Aorta (tissue), 5 donors: ENCODE measurements at places on chromosomes 3 and 15.

GRCh38 chr3:129015388-129016105, 14.4 kb downstream of the EFCC1 start:
- no peak overlapping the region for H3K4me3 ChIP-seq
- H3K27me3 ChIP-seq, result no peaks in the 10 kb centered on the region
- no peaks in the 10 kb centered on the region for H3K36me3 ChIP-seq
- no peak for DNase-seq
- H3K27ac ChIP-seq, result no peak overlapping the region

DNA sequence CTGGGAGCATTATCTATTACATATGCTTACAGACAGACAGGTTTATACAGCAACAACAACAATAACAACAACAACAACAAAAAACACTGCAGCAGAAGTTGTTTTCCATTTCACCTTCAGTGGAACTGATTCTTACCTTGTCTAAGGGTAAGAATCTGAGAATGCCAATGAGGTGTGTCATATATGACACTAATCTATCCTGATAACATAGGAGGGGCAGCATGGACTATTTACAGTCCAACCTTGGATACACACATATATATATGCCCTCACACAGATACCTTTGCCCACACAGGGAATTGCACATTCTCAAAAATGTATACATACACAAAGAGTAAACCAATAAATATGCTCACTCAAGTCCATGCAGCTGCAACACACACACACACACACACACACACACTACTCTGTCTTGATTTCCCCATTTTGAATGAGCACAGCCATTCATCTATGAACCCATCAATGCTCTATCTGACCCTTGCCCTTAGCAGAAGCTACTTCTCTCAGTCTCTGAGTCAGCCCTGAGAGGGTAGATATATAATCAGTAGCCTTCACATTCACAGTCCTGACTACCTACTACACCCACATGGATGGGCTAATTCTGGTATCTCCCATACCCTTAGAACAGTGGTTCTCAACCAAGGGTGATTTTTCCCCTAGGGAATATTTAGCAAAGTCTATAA, 9.7 kb upstream of the TRANK1 start:
- no peaks in the 10 kb centered on the region for H3K27me3 ChIP-seq
- no peaks in the 10 kb centered on the region for H3K36me3 ChIP-seq
- H3K4me1 ChIP-seq, result no peaks in the 10 kb centered on the region
- no peak overlapping the region for H3K4me3 ChIP-seq
- no peak for DNase-seq

DNA sequence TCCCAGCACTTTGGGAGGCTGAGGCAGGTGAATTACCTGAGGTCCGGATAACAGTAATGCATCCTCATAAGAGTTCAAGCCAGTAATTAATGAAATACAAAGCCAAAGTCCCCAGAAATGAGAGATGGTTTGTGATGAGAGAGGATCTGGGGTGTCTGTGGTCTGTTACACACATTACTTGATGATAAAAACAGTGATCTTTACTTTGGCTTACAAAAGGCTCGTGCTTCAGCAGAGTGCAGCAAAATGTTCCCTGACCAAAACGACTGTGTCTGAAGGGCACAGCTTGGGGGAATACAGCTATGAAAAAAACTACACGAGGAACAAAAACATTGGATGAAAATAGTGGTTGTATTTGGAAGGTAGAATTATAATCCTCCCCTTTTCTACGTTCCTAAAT, 40.9 kb downstream of the CRTC3 start:
- DNase-seq, result no peak
- no peak overlapping the region for H3K27ac ChIP-seq
- H3K36me3 ChIP-seq, result no peaks in the 10 kb centered on the region
- H3K4me3 ChIP-seq, result no peak overlapping the region

GRCh38 chr3:125594125-125594524, 1.2 kb downstream of the OSBPL11 start:
- H3K27ac ChIP-seq, result no peak overlapping the region
- no peak for DNase-seq
- no peaks in the 10 kb centered on the region for H3K27me3 ChIP-seq
- no peaks in the 10 kb centered on the region for H3K4me1 ChIP-seq
- H3K4me3 ChIP-seq, result peak overlapping the region; percentile 51
- no peaks in the 10 kb centered on the region for H3K36me3 ChIP-seq

DNA sequence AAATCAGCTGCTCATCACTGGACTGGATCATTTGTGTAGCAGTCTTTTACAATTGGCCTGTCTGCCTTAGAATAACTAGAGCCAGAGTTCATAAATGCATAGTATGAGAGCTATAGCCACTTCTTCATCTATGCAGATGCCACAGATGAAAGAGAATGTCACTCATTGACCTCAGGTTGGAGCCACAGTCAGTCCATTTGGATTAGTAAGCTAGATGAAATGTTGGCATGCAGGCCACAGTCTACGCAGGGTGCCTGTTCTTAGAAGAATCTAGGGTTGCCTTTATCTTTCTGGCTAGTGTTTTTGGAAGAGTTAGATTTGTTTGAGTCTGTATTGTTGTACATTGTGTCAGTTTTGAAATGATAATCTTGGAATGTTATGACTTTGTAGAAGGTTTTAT, 25.4 kb upstream of the EDEM1 start:
- no peaks in the 10 kb centered on the region for H3K36me3 ChIP-seq
- H3K4me3 ChIP-seq, result no peak overlapping the region
- H3K27me3 ChIP-seq, result no peaks in the 10 kb centered on the region
- H3K27ac ChIP-seq, result no peak overlapping the region
- no peak for DNase-seq

GRCh38 chr15:38084289-38084688, 149.8 kb downstream of the TMCO5A start:
- no peak overlapping the region for H3K4me3 ChIP-seq
- no peak for DNase-seq
- H3K27ac ChIP-seq, result no peak overlapping the region
- no peaks in the 10 kb centered on the region for H3K4me1 ChIP-seq
- H3K36me3 ChIP-seq, result no peaks in the 10 kb centered on the region

DNA sequence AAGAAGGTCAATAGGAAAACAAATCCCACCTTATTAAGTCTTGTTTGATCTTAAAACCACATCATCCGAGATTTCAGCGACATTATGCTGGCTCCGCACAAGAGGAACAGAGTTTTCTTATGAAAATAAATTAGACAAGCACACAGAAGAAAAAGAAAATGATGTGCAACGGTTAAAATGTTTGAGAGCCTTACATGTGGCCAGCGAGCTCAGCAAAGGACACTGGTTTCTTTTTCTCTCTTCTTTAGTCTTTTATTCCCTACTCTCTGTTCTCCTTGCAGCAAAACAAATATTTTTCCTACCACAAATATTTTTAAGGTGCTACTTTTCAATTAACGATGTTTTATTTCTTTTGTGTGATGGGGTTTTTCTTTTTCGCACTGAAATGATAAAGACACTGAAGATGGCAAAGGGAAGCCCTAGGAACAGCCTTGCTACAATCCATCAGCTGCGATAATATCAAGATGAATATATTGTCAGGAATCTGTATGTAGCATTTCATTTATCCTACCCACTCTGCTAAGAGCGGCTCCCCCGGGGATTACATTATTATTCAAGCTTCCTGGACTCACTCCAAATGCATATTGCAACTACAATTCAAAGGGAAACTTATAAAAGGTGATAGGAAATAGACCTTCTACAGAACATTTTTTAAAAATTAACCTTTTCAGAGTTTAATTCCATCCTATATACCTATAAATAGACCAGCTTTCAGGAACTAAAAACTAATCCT, 72.9 kb downstream of the ANXA2 start:
- H3K27ac ChIP-seq, result no peak overlapping the region
- no peak overlapping the region for H3K4me3 ChIP-seq
- DNase-seq, result no peak
- H3K27me3 ChIP-seq, result no peaks in the 10 kb centered on the region
- peaks cover 1% of the 10 kb centered on the region for H3K4me1 ChIP-seq

DNA sequence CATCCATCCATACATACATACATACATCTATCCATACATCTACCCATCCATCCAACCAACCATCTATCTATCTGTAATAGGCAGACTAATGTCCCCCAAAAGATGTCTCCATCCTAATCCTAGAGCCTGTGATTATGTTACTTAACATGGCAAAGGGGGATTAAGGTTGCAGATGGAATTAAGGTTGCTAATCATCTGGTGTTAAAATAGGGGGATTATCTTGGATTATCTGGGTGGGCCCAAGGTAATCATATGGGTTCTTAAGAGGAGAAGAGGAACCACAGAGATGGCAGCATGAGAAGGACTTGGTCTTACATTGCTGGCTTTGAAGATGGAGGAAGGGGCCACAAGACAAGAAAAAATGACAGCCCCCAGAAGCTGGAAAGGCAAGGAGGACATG, 14.7 kb upstream of the RPL29 start:
- H3K27me3 ChIP-seq, result no peaks in the 10 kb centered on the region
- H3K36me3 ChIP-seq, result no peaks in the 10 kb centered on the region
- no peaks in the 10 kb centered on the region for H3K4me1 ChIP-seq
- H3K27ac ChIP-seq, result no peak overlapping the region
- no peak for DNase-seq

GRCh38 chr3:11254876-11255275, 17.3 kb upstream of the ATG7 start:
- peaks cover 10% of the 10 kb centered on the region for H3K36me3 ChIP-seq
- no peak overlapping the region for H3K4me3 ChIP-seq
- DNase-seq, result no peak
- H3K27ac ChIP-seq, result no peak overlapping the region

DNA sequence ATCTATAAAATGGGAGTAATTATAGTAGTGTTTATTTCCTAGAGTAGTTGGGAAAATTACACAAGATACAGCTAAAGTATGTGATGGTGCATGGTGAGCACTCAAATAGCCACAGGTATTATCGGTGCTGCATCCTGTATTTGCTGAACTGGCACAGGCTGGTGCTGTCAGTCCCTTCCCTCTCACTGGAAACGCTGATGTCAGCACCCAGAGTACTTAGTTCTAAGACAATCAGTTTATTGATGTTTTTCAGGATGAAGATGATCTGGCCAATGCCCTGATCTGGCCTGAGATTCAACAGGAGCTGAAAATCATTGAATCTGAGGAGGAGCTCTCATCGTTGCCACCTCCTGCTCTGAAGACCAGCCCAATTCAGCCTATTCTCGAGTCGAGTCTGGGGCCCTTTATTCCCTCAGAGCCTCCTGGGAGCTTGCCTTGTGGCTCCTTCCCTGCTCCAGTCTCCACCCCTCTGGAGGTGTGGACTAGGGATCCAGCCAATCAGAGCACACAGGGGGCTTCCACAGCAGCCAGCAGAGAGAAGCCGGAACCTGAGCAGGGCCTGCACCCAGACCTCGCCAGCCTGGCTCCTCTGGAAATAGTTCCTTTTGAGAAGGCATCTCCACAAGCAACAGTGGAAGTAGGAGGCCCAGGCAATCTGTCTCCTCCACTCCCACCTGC, 49.7 kb downstream of the TMEM39A start:
- H3K27me3 ChIP-seq, result no peaks in the 10 kb centered on the region
- no peaks in the 10 kb centered on the region for H3K4me1 ChIP-seq
- no peak overlapping the region for H3K4me3 ChIP-seq
- no peak overlapping the region for H3K27ac ChIP-seq

GRCh38 chr3:150105886-150106612, 135.4 kb upstream of the PFN2 start:
- H3K27ac ChIP-seq, result no peak overlapping the region
- H3K4me3 ChIP-seq, result no peak overlapping the region
- no peak for DNase-seq
- no peaks in the 10 kb centered on the region for H3K4me1 ChIP-seq

DNA sequence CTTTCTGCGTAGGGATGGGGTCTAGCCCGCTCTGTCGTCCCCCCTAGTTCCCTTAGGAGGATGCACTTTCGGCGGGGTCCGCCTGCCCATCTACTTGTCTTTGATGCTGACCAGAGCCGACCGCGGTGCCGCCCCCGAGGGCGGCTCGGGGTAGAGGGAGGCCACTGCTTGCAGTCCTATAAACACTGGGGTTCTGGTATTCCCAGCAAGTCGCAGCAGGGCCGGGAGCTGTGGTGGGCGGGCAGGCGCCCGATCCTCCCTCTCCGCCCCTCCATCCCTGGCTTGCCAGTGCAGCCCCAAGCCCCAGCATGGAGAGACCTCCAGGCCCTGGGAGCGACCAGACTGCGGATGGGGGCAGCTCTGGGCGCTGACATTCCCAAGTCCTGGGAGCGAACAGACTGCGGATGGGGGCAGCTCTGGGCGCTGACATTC, 830 bp downstream of the SEMA4B start:
- peak overlapping the region; percentile 73 for H3K4me3 ChIP-seq
- H3K36me3 ChIP-seq, result no peaks in the 10 kb centered on the region
- no peaks in the 10 kb centered on the region for H3K27me3 ChIP-seq
- no peak overlapping the region for H3K27ac ChIP-seq
- DNase-seq, result no peak

GRCh38 chr15:41115161-41115651, 874 bp downstream of the INO80 start:
- H3K27ac ChIP-seq, result peak overlapping the region; percentile 66
- no peaks in the 10 kb centered on the region for H3K4me1 ChIP-seq
- H3K27me3 ChIP-seq, result no peaks in the 10 kb centered on the region
- H3K36me3 ChIP-seq, result no peaks in the 10 kb centered on the region
- DNase-seq, result no peak

DNA sequence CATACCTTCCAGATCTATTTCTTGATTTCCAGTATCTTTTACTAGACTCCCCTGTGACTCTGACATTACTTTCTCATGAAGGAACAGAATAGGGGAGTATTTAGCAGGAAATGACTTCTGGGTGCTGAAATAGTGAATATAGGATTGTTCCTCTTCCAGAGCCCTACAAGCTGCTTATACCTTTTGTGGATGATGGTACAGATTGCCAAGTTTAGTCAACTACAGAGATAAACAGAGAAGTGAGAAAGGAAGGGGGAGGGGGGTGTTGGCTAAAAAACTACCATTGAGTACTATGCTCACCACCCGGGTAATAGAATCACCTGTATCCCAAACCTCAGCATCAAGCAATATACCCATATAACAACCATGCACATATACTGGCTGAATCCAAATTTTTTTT, 298.3 kb upstream of the GPR149 start:
- no peaks in the 10 kb centered on the region for H3K27me3 ChIP-seq
- no peak for DNase-seq
- H3K4me3 ChIP-seq, result no peak overlapping the region
- H3K4me1 ChIP-seq, result no peaks in the 10 kb centered on the region
- no peaks in the 10 kb centered on the region for H3K36me3 ChIP-seq

- H3K4me3 ChIP-seq, result no peak overlapping the region
- H3K36me3 ChIP-seq, result no peaks in the 10 kb centered on the region
- DNase-seq, result no peak
- no peaks in the 10 kb centered on the region for H3K27me3 ChIP-seq
- peak overlapping the region; percentile 31 for H3K27ac ChIP-seq
- peaks cover 3% of the 10 kb centered on the region for H3K4me1 ChIP-seq
These were observed 172.6 kb upstream of the UMPS start for GRCh38 chr3:124557433-124558232.

- H3K27ac ChIP-seq, result no peak overlapping the region
- no peak for DNase-seq
- no peaks in the 10 kb centered on the region for H3K27me3 ChIP-seq
- no peaks in the 10 kb centered on the region for H3K36me3 ChIP-seq
These were observed 17.9 kb downstream of the STT3B start for GRCh38 chr3:31550452-31551251.

DNA sequence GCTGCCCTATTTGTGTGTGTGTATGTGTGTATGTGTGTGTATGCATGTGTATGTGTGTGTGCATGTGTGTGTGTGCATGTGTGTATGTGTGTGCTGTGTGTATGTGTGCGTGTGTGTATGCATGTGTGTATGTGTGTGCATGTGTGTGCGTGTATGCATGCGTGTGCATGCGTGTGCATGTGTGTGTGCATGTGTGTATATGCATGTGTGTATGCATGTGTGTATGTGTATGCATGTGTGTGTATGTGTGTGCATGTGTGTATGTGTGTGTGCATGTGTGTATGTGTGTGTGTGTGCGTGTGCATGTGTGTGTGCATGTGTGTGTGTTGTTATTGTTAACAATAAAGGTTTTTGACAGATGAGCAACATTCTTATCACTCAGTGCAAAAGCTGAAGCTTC, 110.8 kb upstream of the HES1 start:
- no peak for DNase-seq
- H3K4me1 ChIP-seq, result no peaks in the 10 kb centered on the region
- no peak overlapping the region for H3K4me3 ChIP-seq
- no peaks in the 10 kb centered on the region for H3K27me3 ChIP-seq
- no peak overlapping the region for H3K27ac ChIP-seq
